ENCODE measurements at places on chromosomes 5 and 9.

GRCh38 chr9:259405-260404, 45.0 kb downstream of the DOCK8 start:
- DNase-seq: no peak

DNA sequence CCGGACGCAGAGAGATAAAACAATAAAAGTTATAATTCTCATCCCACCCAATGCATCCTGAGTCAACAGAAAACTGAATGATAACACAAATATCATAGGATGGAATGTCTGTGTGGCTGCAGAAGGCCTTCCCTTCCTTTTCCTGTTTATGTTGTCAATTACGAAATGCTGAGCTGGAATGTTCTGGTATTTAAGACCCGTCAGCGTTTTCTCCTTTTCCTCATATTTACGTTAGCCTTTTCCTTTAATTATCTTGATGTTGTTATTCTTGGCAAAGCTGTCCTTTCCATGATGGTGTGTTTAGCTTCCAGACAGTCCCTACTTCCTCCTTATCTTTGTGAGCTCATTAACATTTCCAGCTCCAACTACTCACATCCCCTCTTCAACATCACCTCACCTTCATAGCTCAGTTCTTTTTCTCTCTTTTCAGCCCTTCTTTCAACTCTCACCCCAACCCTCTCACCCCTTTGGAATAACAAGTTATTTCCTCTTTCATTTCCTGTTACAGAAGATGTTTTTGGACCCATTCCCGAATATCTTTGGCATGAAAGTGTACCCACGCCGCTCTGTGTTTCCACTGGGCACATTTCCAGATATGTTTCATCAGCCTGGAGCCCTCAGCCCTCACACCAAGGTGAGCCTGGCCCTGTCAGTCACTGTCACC, 221.6 kb downstream of the NR2F1-AS1 start:
- no peak for DNase-seq

- DNase-seq: no peak
Observed at GRCh38 chr5:79728396-79728795, 38.8 kb downstream of the CMYA5 start.

DNA sequence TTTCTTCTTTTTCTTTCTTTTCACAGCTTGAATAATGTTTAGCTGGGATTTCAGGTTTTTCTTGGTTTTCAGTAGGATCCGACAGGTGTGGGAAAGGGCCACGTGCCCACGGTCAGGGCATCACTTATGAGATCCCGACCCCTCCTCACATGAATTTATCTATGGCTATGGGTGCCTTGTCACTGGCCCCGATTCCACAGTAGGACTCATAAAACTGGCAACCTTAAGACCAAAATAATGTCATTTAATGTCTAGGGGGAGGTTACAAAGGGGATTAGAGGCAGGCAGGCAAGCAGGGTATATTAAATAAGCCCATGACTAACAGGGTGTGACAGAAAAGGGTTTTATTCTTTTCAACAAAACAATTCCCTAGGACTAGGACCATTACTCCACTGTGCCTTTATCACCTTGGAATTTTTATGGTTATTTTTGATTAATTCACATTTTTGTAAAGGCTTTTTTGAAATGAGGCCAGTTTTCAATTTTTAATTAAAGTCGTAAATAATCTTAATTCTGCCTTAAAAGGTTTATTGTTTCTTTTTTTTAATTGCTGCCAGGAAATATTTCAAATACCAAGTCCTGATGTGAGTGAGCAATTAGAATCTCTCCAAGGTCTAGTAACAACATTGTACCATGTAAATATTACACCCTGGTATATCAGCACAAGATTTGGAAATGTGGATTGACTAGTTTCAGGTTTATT, 370.4 kb downstream of the GLIS3 start:
- DNase-seq: no peak

- no peak for DNase-seq
Observed at GRCh38 chr5:160357861-160358411, 12.5 kb downstream of the C1QTNF2 start.

All from CD4-positive, alpha-beta T cell treated with Interleukin-15 for 1 hour (primary cell).